Stimulated activated CD4-positive, alpha-beta T cell treated with anti-CD3 and anti-CD28 coated beads, Interleukin-4, amount 100 ng/mL, for 48 hours (primary cell): ENCODE measurements at places on chromosomes 12 and 14.

DNA sequence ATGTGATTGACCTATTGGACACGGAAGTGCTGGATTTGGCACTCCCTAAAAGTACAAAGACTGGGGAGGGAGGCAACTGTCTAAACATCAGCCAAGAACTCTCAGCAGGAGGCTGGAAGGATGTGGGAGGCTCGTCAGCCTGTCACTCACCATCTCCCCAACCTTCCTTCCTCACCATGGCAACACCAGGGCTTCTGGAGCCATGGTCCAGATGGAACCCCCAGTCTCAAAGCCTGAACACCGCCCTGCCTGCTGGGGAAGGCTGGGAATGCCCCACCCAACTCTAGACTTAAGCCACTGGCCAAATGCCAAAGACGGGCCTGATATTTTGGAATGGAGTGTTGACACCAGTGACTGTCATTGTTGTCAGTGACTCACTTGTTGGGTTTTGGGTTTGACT, 55.3 kb downstream of the GALNT16 start:
- DNase-seq, result no peak

- DNase-seq, result no peak
Observed at GRCh38 chr12:44708218-44708617, 167.9 kb downstream of the NELL2 start.

- no peak for DNase-seq
Observed at GRCh38 chr12:29157486-29157946, 8.4 kb downstream of the FAR2 start.

GRCh38 chr14:35826952-35827416, 846 bp downstream of the BRMS1L start:
- DNase-seq, result no peak

GRCh38 chr12:105622846-105623736, 292.6 kb downstream of the C12orf75 start:
- DNase-seq, result no peak

DNA sequence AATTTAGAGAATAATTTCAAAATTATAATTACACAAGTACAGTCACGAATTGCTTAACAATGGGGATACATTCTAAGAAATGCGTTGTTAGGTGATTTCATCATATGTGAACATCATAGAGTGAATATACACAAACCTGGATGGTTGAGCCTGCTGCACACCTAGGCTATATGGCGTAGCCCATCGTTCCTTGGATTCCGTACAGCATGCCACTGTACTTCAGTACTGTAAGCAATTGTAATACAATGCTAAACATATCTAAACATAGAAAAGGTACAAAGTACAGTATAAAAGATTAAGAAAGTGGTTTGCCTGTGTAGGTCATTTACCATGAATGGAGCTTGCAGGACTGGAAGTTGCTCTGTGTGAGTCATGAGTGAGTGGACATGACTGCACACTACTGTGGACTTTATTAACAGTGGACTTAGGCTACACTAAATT, 286.2 kb downstream of the CACNA1C start:
- no peak for DNase-seq
